ENCODE measurements at places on chromosomes 3 and 15.

GRCh38 chr3:110855207-110855606, 216.4 kb upstream of the NECTIN3 start:
- no peak for DNase-seq

GRCh38 chr15:40354408-40355171, 3.4 kb upstream of the DISP2 start:
- DNase-seq: no peak

DNA sequence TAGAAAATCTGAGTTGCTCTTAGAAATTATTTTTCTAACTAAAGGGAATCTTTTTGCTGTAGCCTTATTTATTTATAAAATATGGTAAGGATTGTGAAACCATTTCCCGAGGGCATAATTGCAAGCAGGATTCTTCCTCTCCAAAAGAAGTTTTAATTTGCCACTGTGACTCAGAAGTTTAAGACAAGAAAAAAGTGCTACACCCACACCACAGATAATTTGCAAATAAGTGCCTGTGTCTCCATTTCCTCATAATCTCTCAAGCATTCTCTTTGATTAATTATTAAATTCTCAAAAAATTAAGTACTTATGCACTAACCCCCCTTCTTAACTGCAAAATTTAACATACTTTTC, 43.6 kb downstream of the RASA2 start:
- no peak for DNase-seq

GRCh38 chr3:175818811-175819464, 959.8 kb downstream of the NAALADL2 start:
- DNase-seq: no peak

GRCh38 chr3:182567700-182568099, 225.6 kb upstream of the ATP11B start:
- DNase-seq: no peak

DNA sequence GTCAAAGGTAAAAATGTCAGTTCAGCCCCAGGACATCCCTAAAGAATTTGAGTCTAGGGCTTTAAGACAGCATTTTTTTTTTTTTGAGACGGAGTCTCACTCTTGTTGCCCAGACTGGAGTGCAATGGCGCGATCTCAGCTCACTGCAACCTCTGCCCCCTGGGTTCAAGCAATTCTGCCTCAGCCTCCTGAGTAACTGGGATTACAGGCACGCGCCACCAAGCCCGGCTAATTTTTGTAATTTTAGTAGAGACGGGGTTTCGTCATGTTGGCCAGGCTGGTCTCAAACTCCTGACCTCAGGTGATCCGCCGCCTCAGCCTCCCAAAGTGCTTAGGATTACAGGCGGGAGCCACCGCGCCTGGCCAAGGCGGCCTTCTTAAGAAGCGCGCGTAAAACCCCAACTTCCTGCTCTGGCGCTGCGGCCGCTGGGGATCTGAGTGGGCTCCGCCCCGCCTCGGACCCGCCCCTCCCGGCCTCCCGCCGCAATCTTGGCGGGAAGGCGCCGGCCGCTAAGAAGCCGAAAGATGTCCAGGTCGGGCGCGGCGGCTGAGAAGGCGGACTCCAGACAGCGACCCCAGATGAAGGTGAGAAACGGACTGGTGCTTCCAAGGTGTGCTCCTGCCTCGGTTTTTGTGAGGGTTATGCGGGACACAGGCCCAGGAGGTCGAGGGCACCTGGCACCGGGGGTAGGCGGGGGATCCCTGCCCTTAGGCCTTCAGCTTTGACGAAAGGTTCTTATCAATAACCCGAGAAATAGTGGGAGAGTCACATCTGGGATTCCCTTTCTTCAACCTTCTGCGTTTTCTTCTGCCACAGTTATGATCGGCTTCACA, at the start of gene WDR76:
TSS of gene WDR76 (plus strand) at position 495 of the 834 bp plus-strand sequence. CDS start at position 526, 31 bp downstream.
- peak; percentile 27 for DNase-seq

DNA sequence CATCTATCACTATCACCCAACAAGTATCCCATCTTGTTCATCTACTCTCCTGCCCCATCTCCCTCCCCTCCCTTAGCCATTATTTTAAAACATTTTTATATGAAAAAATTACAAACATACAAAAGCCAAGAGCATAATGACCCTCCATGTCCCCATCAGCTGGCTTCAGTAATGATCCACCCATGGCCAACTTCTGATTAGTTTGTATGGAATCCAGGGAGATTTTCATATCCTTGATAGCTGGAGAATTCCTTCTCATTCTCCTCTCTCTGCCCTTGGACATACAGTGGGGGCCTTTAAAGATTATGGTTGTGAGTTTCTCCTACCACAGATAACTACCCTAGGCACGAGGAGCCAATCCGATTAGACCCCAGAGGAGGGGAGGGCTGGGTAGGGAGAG, 40.2 kb downstream of the IRAK2 start:
- DNase-seq: no peak

DNA sequence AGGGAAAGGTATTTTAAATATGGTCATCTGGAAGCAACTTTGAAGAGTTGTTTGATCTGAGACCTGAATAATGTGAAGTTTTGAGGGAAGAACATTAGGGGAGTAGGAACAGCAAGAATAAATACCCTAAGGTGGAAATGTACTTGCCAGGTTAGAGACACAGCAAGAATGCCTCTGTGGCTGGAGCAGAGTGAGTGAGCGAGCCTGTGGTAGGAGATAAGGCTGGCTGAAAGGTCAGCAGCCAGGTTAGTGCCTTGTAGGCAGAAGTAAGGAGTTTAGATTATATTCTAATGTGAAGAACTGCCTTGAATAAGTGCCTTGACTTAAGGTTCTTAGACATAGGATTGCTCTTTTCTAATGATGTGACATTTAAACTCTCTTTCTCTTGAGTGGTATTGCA, 18.3 kb downstream of the LRRC49 start:
- DNase-seq: no peak

DNA sequence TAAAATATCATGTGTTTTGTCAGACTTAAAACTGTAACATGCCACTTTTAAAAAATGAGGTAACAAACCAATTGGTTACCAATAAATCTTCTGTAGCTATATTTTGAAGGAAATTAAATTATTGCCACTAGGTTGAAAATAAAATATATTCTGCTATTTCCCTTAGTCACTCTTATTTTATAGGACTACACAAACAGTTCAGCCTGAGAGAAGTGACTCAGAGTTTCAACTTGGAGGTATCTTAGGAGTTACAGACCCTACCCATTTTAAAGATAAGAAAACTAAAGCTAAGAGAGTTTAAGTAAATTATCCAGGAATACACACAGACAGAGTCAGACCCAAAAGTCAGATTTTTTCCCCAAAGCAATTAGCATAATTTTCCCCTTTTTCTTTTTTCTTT, 65.1 kb downstream of the PIK3CB start:
- no peak for DNase-seq

DNA sequence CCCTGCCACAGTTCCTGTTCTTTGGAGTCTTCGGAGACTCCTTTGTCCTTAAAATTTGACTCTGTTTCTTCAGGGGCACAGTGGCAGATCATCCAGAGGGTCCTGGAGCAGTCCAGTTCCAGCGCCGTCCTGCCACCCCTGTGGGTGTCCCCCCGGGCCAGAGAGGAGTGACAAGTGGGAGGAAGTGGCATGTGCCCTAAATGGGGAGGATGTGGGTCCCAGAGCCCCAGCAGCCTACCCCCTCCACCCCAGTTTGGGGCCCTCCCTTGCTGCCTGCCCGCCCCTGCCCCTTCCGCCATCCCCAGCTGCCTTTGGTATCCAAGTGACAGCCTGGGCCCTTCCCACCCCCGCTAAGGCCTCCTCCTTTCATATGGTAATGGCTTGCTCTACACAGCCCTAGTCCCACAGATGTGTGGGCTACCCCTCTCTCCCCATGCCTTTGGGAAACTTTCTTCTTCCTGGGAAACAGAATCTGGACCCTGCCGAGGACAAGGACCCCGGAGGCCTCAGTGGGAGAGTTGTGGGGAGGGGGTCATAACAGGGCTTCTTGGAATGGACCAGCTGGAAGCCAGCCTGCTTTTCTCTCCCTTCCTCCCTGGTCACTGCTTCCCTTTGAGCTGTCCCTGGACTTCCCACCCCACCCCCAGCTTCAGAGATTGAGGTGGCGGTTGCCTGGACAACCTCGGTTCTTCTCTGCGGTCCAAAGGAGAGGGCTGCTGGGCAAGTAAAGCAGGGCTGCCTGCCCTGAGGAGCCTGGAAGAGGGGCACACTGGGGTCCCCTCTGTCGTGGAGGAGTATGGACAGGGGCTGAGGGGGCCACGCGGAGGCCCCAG, 43.2 kb downstream of the KLHL25 start:
- DNase-seq: no peak

- DNase-seq: peak; percentile 52
Measured at GRCh38 chr15:90885432-90886290, 1.4 kb downstream of the FES start.

GRCh38 chr15:101426761-101427333, 62.7 kb downstream of the PCSK6 start:
- DNase-seq: no peak

DNA sequence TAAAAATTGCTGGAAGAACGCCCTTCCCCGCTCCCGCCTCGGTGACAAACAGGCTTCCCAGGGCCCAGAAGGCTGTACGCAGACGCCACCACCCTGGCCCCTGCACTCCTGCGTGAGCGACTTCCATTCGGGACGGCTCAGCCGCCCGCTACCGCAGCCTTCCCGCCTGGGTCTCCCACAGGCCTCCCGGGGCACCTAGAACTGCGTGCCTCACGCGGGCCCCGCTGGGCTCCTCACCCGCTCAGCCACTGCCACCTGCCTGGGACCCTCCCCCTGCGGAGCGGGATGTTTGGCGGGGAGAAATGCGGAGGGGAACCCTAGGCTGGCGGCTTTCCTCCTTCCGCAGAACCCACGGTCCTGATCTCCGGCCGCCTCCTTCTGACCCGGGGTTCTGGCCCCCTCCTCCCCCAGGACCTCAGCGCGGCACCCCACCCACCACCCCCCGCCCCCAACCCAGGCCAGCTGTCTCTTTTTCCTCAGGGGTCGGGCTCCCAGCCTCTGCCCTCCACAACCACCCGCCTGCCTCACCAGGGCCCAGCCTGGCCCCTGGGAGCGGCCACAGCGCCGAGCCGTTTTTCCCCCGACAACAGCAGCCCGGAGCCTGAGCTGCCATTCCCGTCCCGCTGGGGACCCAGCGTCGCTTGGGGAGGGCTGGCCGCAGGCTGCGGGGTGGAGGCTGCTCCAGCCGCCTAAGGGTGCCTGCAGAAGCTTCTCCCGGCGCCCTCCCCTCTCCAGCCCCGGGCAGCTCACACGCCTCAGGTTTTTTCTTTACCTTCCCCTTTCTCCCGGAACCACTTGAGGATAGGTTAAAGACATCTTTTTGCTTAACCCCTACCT, 27.6 kb upstream of the RAB7A start:
- DNase-seq: no peak

DNA sequence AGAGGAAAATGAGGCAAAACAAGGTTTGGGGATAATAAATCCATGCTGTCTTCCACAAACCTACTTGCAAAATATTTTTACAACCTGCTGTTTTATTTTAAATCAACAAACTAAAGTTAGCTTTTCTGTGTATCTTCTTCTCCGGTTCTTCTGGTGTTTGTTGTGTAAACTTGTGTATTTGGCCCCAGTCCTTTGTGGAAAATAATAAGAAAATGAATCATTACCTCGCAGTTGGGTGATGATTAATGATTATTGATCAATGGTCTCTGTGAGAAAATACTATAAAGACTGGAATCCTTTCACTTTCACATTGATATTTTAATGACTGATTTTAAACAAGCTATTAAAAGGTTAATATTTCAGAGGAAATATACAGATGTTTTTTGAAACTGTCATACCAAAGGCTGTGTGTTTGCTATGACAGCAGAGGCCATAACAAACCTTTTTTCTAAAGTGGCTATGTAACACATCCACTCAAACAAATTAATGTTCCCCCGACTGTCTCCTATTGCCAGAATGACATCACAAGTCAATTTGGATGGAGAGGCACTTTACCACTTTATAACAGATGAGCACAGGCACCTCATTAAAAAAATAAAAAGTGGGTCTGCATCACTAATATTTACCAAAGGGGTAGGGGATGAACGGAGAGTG, 152.5 kb downstream of the MEX3B start:
- no peak for DNase-seq

DNA sequence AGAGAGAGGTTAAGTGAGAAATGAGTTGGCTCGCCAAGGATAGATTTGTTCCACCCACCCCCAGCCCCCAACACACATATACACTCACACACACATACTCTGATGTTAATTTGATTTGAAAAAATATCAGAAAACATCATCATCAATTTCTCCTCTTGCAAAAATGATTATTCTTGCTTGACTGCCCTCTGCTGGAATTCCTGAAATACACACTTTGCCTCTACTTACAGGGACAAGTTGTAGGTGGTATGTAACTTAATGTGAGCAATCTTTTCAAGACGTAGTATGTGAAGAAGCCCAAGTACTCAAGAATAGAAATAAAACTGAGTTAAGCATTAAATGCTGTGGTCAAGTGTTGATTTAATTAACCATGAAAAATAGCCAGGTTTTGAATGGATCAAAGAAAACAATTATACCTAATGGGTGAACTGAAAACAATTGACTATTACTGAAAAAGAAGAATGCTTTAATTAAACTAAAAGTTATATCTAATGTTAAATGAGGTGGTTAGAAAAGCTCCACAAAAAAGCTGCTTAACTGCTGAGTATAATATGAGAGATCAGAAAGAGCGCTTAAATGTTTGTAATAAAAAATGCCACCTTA, 46.6 kb upstream of the MDFIC2 start:
- no peak for DNase-seq

GRCh38 chr3:98945101-98945524, 43.6 kb upstream of the DCBLD2 start:
- DNase-seq: no peak

GRCh38 chr3:21672303-21672702, 78.7 kb downstream of the ZNF385D start:
- no peak for DNase-seq

GRCh38 chr3:2771193-2771592, 339.0 kb downstream of the IL5RA start:
- DNase-seq: no peak

DNA sequence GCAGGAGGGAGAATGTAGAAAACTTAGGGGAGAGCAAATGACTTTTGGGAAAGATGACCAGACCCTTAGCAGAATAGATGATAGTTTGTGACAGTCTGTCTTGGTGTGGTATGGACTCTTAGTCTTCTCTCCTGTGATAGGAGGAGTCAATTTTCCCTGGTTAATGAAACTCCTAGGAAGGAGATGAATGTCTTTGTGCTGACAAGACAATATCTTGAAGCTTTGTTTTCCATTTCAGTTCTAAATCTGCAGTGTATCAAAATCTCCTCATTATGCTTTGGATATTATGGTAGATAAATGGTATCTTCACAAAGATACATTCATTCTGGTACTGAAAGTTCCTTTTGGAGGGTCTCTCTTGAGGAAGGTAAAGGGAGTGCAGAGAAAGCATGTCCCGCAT, 77.8 kb upstream of the ZNF717 start:
- DNase-seq: no peak
